Stimulated activated CD8-positive, alpha-beta memory T cell treated with anti-CD3 and anti-CD28 coated beads, Interleukin-7, amount 100 ng/mL, for 1 hour (primary cell): ENCODE measurements at places on chromosomes 2 and 18.

DNA sequence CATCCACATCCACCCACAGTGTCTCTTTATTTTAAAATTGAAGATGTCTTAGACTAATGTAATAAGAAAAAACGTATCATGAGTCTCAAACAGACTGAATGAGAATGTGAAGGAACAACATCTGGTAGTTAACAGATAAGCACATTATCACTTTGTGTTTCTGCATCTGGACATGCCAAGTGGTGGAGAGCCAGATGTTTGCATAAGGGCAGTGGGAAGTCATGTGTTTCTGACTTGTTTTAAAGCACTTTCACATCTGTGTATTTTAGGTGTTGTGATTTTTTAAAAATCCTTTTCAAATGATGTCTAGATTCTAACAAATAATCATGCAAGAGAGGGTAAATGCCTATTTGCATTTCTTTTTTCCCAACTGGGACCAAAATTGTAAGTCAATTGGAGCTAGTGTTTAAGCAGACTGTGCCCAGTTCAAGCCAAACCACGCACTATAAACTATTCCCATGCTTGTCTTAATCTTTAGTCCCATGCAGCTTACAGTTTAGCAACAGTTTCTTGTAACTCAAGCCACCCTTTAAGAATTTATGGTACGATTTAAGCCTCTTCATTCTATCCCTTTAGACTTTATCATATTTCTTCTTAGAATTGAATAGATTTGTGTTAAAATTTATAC lies 272.7 kb upstream of the DOK6 start:
- DNase-seq: no peak

DNA sequence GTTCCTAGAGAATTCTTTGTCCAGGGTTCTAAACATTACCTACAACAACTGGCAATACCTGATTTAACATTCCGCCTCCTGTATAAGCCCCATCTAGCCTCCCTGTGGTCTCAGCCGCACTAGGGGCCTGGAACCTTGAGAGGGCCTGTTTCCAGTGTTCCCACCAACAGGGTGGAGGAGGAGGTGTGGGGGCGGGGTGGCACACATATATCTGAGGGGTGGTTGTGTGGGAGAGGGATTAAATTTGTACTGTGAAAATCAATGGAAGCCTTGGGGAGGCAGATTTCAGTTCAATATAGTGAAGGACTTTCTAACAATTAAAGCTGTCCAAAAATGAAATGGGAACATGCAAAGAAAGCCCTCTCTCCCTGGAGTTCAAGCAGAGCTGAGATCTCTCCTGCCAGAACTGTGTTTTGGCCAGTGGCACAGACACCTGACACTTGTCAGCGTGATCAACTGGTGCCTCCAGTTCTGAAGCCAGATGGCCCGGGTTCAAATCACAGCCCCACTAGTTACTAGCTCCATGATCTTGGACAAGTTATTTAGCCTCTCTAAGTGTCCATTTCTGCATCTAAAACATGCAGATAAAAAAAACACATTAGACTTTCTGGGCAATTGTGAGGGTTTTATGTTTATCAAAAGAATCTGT lies 17.0 kb upstream of the FZD7 start:
- DNase-seq: no peak

- DNase-seq: no peak
These were observed 9.4 kb upstream of the GREB1 start for GRCh38 chr2:11524470-11524869.

DNA sequence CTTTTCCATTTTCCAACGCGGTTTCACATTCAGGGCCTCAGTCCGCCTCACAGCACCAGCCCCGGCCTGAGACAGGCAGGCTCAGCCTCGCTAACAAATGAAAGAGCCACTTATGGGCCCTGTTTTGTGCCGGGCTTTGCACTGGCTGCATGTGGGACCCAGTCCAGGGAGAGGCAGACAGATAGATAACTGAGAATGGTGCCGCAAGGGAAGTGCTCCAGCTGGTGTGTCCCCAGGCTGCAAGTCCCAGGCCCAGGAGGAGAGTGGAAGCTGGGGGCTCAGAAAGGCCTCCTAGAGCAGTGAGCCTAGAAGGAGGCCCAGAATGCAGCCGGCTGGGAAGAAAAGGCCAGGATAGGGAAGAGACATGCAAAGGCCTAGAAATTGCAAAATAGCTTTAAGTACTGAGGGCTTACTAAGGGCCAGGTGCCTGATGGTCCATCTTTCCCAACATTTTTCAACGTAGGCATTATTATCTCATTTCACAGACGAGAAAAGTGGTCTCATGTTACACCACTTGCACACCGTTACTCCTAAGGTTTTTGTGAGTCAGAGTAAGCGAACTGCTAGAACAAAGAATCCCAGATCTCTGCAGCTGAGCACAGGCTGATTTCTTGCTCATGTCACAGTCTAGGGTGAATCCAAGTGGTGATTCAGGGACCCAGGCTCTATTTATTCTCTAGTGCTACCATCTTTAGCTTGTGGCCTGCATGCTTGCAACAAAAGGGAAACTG lies 26.0 kb downstream of the ADRA2B start:
- DNase-seq: no peak

DNA sequence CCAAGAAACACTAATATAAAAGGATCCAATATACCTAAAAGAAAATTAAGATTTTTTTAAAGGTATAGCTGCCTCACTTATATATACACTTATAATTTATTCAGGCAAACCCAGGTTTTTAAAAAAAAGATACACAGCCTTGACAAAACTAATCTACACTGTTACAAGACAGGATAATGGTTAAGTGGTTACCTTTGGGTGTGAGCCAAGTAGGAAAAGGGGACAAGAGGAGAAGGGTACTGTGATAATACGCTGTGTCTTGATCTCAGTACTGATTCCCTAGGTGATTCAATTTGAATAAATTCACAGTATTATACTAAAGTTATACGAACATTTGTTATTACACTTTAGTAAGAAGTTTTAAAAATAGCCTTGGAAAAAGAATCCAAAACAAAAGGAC lies 30.6 kb downstream of the KLHL41 start:
- no peak for DNase-seq

DNA sequence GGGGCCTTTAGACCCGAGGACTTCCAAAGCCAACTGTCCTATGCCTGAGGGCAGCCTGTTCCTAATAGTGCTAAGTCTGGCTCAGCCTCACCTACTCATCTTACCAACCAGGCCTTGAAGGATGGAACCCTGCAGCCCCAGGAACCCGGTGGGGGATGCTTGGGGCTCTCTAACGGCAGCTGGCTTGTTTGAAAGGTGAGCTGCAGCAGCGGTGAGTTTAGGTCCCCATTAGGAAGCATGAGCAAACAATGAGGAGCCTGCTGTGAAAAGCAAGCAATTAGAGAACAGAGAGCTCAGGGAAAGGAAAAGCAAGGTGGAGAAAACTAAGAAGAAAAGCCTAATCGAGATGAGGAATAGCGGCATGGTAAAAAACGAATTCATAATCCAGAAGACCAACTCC lies 39.9 kb downstream of the SP110 start:
- DNase-seq: no peak

GRCh38 chr2:166932032-166932431 lies 43.8 kb downstream of the XIRP2 start:
- no peak for DNase-seq

GRCh38 chr18:42635378-42636048 lies 480.0 kb downstream of the RIT2 start:
- DNase-seq: no peak

DNA sequence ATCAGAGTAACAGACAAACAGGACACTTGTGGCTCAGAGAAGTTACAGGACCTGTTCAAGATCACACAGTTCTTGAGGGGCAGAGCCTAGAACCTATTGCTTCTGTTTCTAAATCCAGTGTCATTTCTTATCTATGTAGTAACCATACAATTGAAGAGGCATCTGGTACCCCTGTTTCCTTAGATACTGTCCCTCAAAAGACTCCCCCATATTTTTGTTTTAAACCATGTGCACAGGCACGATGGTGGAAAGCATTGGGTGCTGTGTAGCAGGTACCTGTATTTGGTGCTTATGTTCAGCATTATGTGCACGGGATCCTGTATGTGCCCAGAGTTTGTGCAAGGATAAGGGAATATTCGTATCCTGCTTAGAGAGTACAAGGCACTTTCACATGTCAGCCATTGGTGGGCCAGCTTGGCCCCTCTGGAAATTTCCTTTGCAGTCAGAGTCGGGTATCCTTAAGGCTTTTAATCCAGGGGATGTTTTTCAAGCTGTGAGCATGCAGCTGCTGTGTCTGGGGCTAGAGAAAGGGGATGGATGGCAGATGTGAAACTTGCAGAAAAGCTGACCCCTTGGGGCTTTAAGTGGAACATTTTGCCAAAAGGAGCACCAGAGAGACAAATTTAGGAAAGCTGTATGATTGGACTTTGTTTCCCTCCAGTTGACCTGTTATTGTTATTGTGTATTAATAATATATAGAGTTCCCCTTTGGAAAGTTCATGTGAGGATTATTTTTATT lies 2.1 kb downstream of the LBH start:
- DNase-seq: no peak

DNA sequence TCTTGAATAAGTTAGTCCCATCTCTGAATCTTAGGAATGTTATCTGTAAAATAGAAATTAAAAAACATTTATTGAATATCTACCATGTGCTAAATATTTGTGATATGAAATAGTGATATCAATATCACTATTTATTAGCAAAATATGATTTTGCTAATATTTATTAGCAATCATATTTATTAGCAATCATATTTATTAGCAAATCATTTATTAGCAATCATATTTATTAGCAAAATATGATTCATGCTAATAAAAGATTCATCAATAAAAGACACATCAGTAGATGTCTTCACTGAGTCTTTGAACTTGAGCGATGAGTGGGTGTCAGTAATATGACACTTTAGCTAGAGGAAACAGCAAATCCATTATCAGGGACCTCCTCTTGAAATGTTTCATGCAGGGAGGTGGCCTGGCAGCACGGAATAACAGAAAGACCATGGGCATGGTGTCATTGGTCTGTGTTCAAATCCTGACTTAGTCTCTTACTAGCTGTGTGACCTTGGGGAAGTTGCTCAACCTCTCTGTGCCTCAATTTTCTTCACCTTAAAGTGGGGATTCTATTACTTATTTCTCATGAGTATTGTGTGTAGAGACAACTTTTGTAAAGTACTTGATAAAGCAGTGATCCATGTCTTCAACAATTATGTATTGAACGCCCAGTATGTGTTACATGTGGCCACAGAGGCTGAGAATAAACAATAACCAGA lies 456.2 kb upstream of the MEX3C start:
- DNase-seq: no peak

- DNase-seq: no peak
These were observed 115.1 kb downstream of the SH3BP4 start for GRCh38 chr2:235066895-235067294.

GRCh38 chr2:239548965-239549595 lies 148.3 kb upstream of the HDAC4 start:
- DNase-seq: no peak

- no peak for DNase-seq
These were observed 77.0 kb downstream of the ZSWIM2 start for GRCh38 chr2:186771850-186772463.

- no peak for DNase-seq
These were observed 1023.6 kb downstream of the TMEM182 start for GRCh38 chr2:103785432-103785831.

DNA sequence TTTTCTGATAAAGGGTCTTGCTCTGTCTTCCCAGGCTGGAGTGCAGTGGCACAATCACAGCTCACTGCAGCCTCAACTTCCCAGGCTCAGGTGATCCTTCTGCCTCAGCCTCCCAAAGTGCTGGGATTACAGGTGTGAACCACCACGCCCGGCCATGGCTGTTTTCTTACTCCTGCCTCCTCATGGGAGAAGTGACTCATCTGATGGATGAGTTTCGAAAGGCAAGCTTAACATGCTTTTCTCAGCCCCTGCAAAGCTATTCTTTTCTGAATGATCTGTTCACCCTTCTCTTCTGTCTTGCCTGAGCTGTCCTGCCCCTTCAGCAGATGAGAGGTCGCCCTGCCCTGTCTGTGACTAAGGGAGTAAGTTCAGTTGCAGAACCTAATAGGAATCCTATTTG lies 929 bp upstream of the CREG2 start:
- no peak for DNase-seq

GRCh38 chr2:147714582-147714981 lies 130.2 kb upstream of the ACVR2A start:
- DNase-seq: no peak

GRCh38 chr2:186605041-186605440 lies 15.2 kb downstream of the ITGAV start:
- DNase-seq: no peak

- DNase-seq: no peak
These were observed 497.1 kb upstream of the KLHL29 start for GRCh38 chr2:22887845-22888244.
